ENCODE measurements at places on chromosomes 13 and 19.

DNA sequence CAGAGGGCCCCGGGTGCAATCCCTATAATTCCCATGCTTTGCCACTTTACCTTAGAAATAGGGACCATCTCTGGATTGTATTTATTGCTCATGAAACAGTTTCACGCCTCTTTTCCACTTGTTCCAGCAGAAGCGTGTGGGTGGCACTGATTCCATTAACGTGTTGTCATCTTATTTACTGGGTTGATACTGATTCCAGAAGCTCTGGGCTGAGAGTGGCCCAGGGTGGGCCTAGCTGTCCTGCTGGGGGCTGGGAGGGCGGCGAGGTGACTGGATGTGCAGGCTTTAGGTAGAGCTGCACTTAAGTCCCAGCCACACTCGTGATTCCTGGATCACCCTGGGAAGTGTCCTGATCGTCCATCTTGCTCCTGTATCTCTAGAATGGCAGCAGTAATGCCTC is 155.0 kb downstream of the TEX29 start:
- DNase-seq = no peak

DNA sequence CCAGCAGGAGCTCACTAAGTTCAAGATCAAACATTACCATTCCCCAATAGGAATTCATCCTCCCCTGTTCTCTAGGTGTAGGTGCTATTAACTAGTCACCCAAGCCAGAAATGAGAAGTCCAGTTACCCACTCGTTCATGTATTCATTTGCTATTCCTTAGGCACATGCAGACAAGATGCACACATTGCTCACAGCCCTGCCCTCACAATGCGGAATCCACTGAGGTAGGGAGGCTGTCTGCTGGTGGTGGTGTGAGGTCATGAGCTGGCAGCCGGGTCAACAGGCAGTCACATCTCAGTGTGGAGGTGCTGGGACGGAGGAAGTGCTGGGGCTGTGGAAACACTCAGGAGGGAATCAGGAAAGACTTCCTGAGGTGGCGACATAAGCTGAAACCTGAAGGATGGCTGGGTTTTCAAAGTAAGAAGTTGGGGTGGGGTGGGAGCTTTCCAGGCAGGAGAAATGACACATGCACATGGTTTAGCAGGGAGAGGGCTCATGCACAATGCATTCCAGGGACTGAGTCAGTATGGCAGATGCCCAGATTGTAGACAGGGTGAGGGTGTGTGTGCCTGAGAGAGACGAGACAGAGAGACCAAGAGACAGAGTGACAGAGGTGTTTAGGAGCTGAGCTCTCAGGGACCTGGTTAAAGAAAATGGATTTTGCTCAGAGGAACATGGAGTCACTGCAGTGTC is 117.6 kb downstream of the USP12 start:
- peak; percentile 87 for DNase-seq

GRCh38 chr13:39675904-39676303 is 20.4 kb downstream of the COG6 start:
- no peak for DNase-seq

DNA sequence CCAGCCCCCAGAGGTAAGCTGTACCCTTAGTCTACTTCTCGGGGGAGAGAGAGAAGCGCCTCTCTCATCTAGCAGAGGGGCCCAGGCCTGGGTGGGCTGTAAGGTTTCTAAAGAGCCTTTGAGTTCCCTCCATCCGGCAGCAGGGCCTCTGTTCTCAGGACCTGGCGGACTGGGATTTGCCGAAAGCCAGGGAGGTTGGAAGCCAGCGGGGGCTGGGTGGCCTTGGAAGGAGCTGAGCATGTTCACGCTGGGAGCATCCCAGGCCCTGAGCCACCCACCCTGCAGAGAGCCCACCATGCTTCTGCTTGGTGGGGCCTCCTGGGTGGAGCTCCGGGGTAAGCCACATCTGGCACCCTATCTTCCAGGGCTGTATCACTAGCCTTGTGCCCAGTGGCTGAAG is 7.8 kb downstream of the SLC7A10 start:
- DNase-seq = no peak

GRCh38 chr19:7636691-7637373 is at the start of gene STXBP2:
Gene STXBP2 (plus strand): TSS chr19:7637110. CDS start chr19:7637150, 40 bp downstream.
- peak; percentile 88 for DNase-seq

DNA sequence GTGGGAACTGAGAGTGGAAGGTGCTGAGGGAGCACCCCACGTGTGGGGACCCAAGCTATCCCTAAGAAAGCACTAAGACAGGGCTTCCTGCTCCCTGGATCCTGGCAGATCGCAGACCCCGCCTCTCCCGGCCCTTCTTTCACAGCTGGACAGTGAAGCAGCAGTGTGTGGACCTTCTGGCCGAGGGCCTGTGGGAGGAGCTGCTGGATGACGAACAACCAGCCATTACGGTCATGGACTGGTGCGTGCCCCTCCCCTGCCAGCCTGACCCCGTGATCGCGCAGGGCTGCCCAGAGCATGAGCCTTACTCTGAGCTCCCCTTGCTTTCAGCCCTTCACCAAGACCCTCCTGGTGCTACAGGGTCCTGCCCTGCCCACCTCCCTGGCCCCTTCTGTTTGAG is 2.3 kb downstream of the NCCRP1 start:
- no peak for DNase-seq

DNA sequence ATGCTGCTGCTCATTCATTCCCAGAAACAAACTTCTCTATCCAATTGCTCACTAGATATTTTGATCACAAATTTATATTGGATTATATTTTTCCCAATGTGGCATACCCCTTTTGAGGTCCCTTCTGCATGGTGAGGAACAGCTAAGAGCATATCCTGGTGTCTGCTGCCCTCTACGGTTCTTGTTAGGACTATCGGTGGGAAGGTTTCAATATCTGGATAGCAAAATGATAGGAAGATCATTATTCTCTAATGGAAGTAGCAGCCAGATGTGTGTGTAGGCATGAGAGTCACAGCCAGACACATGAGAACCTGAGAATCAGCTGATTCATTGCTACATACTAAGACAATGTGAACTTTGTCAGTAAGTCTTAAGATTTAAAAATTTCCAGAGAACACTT is 1422.4 kb upstream of the MIR17HG start:
- peak; percentile 26 for DNase-seq

GRCh38 chr19:2202366-2202765 is 33.8 kb downstream of the PLEKHJ1 start:
- DNase-seq = no peak

- DNase-seq = no peak
These were observed 301.0 kb downstream of the TBC1D4 start for GRCh38 chr13:75180805-75181455.

DNA sequence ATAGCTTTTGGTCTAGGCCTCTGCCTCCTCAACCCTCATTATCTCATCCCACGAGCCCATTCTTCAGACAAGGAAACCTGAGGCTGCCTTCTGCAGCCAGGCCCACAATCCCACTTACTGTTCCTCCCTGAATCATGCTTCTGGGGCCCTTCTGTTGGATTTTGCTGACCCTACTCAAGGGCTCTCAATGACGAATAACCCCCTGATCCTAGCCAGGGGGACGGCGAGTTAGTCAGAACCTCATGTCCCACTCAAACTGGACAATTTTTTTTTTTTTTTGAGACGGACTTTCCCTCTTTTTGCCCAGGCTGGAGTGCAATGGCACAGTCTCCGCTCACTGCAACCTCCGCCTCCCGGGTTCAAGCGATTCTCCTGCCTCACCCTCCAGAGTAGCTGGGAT is 2.0 kb downstream of the CGB3 start:
- no peak for DNase-seq

- DNase-seq = no peak
These were observed 1.1 kb downstream of the CACNG7 start for GRCh38 chr19:53910170-53910518.

GRCh38 chr13:34943436-34944273 is 1.6 kb downstream of the NBEA start:
- DNase-seq = no peak

DNA sequence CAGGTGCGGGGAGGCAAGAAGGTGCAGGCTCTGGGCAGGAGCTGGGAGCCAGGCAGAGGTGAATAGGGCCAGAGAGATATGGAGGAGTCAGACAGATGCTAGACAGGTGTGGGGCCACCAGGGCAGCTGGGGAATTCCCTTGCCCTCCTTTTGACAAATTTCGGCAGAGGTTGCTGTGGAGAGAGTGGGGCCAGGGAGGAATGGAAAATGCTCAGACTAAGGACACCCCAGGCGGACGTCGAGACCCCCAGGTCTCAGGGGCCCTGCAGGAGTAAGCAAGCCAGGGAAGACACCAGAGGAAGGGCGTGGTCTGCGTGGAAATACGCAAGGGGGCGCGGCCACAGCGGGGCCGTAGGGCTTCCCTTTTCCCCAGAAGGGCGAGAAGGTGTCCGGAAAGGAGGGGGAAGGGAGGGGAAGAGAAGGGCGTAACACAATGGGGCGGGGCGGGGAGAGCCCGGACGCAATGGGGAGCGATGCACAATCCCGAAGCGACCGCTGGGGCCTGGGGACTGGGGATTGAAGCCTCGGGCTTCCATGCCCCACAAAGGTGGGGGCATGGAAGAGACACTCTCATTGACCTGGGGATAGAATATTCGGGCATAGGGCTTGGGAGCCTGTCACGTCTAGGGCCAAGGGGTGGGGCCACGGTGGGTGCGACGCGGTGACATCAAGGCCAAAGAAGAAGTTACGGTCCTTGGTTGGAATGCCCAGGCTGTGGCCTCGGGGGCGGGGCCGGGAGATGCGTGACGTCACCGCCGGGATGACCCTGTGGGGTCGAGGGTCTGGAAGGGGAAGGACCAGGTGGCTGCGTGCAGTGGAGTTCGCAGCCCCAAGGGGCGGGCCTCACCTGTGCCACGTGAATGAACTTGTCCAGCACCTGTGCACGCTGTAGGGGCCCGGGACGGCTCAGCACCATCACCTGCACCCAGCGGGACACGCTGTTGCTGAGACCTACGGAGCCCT is 8.2 kb downstream of the RASGRP4 start:
- DNase-seq = peak; percentile 54

- DNase-seq = no peak
These were observed 50.4 kb downstream of the RASA3 start for GRCh38 chr13:114081761-114082681.

DNA sequence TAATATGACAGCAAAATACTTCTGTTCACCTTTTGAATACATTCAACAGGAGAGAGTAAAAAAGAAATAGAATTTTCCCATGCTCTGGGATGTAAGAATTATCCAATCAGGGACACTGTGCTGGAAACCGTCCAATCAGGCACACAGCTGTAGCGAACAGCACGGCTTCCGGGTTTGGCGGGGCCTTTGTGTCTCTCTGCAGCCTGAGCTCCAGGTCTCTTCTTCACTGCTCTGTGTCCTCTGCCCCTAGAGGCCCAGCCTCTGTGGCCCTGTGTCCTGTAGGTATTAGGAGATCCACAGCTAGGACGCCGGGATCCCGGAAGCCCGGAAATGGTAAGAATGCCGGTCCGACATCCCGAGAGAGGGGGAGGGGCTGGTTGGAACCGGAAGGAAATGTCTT is 92.7 kb downstream of the ZNF737 start:
- no peak for DNase-seq

- peak; percentile 35 for DNase-seq
These were observed 65.8 kb upstream of the MED4 start for GRCh38 chr13:48160606-48161278.

DNA sequence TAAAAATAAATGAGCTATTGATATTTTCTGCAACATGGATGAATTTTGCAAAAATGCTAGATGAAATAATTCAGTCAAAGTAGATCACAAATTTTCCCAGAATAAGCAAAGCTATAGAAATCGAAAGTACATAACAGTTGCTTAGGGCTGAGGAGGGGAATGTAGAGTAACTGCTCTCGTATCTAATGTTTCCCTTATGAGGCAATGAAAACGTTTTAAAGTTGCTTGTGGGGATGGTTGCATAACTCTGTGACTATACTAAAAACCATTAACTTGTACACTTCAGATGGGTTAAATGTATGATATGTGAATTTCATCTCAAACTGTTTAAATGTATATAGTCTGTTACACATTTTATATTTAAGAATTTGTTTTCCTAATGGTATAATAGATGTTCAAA is 231.7 kb downstream of the GGACT start:
- no peak for DNase-seq

DNA sequence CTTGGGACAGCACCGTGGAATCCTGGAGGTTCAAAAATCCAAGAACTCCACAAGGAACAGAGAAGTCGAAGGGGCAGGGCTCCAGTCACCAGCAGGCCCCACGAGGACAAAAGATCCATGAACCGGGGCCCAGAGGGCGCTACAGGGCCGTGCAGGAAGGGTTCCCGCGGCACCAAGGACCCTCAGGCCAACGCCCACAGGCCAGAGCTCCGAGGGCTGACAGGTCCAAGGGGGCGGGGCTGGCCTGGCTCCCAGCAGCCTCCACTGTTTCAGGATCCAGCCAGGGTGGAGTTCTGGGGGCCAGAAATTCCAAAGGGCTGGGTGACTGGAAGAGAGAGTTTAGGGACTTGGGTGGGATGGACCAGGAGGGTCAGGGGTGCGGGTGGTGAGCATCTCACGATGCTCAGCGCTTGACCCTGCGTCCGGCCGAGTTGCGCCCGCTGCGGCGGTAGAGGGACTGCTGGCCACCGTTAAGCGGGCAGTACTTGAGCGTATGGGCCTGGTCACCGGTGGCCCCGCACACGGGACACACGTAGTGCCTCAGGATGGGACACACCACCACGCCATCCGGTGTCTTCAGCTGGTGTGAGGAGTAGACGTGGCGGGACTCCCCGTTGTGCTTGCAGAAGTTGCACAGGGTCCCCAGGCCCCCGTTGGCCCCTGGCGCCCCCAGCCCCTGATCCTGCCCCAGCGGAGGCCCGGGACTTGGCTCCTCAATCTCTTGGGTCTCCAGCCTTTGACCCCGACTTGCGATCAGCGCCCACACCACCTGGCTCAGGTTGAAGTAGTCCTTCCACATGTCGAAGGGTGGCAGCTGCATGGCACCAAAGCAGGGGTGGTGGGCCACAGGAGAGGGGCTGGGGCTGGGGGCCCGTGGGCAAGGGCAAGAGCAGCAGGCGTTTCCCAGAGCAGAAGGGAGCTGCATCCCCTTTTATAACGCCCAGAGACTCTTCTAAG is at the start of gene NANOS2:
NANOS2 (minus strand) TSS at position 905 of the 957 bp plus-strand sequence; CDS start at position 820, 85 bp downstream.
- DNase-seq = no peak

GRCh38 chr13:108342369-108343289 is 73.1 kb downstream of the TNFSF13B start:
- peak; percentile 16 for DNase-seq

- no peak for DNase-seq
These were observed 73.5 kb upstream of the PCDH17 start for GRCh38 chr13:57558051-57558467.

DNA sequence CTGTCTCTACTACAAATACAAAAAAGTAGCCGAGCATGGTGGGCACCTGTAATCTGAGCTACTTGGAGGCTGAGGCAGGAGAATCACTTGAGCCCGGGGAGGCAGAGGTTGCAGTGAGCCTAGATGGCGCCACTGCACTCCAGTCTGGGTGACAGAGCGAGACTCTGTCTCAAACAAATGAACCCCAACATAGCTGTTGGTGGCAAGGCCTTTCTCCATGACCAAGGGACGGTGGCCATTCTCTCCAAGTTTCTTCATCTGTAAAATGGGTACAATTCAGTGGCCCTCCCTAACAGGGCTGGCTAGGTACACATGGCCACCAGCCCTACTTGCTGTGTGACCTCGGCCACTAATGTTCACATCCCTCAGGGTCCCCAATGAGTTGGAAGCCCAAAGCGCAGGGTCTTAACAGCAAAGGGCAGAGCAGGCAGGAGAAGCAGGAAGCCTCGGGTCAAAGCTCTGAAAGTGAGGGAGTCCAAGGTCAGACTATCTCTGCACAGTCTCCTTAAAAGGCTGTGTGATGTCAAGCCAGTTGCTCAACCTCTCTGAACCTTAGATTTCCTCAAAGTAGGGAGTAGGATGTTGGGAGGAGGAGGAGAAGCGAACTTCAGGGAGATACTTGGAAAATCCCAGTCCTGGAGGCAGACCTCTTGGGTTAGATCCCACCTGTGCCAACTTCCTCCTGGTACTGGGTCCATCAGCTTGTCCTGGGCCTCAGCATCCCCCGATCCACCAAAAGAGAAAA is 2.7 kb downstream of the JUND start:
- no peak for DNase-seq

- DNase-seq = no peak
These were observed 176.2 kb downstream of the RFC3 start for GRCh38 chr13:33994198-33994597.
